ENCODE measurements at places on chromosomes 16 and 17.

DNA sequence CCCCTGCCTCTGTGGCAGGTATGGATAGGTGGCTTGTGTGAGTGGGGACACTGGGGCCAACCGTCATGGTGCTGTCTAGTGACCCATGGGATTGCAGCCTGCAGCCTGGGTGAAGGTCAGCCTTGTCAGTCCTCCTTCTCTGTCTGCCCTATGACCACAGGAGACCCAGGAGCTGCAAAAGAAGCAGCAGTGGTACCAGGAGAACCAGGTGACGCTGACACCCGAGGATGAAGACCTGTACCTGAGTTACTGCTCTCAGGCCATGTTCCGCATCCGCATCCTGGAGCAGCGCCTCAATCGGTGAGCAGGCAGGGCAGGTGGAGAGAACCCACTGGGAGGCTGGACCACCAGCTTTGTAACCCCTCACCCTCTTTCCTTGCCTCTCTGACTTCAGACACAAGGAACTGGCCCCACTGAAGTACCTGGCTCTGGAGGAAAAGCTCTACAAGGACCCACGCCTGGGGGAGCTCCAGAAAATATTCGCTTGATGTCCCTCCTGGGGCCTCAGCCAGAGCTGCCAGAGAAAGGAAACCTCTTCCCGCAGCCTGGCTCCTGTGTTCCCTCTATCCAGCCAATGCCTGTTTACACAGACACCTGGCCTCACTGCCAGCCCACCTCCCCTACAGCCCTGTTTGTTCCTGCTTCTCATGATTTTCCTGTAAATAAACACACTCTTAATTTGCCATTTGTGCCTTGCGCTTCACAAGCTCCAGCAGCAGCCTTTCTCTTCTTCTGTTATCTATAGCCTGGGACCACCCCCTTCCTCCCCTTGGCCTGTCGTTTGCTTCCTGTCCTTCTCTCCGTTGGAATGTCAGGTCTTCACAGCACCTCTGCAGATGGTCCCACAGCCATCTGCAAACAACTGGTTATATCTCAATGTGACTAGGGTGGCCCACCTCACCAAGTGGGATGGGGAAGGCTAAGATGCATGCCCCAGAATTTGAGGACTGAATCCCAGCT is 4.5 kb upstream of the KATNB1 start:
- no peak for DNase-seq

GRCh38 chr17:17511293-17511741 is 15.1 kb upstream of the RASD1 start:
- no peak for DNase-seq

GRCh38 chr17:59853168-59853918 is 39.4 kb downstream of the TUBD1 start:
- DNase-seq = no peak

GRCh38 chr16:56115817-56116576 is 75.3 kb upstream of the GNAO1 start:
- DNase-seq = no peak

DNA sequence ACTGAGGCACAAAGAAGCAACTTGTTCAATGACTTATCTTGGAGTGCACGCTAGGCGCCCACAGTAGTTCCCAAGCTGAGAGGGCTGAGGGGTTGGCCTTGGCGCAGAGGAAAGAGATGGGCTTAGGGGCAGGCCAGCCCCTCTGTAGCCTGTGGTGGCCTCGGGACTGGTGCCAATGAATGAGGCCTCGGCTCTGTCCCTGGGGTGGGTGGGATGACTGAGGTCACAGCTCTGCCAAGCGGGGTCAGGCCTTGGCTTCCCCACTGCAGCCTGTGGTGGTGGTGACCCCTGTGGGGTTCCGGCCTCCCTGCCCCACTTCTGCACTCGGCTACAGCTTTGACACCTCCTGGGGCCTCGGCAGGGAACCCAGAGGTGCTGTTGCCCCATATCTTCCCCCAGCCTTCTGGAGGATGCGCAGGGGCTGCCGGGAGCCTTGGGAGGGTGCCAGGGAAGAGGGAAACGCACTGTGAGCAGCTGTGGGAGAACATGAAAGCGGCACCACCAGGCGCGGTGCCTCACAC is 46.0 kb downstream of the BEAN1 start:
- DNase-seq = no peak

DNA sequence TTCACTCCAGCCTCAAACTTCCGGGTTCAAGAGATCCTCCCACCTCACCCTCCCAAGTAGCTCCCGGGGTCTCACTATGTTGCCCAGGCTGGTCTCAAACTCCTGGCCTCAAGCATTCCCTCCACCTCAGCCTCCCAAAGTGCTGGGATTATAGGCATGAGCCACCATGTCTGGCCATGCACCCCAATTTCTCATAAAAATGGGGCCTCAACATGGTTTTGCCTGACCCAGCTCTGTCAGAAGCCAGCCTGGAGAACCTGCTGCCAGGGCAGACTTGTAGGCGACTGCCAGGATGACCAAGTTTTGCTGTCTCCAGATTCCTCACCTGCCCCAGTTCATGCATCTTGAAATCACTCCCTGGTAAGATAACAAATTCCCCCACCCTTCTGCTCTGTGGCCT is 82.9 kb downstream of the AIPL1 start:
- no peak for DNase-seq

DNA sequence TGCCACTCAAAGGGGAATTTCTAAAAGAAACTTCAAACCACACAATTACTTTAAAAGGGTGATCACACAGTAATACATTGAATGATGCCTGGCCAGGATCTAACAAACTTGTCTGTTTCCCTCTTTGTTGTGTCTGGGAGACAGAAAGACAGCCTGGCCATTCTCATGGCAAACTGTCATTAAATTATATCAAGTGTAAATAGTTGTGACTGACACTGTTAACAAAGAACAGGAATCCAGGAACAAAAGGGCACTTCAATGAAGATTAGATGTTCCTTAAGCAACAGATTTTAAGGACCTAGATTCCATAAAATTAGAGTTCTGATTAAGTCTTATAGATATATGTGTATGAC is 383.6 kb downstream of the KCNJ2 start:
- no peak for DNase-seq

GRCh38 chr16:72946063-72946462 is 101.9 kb downstream of the ZFHX3 start:
- no peak for DNase-seq

GRCh38 chr17:79203016-79203415 is 128.4 kb downstream of the ENGASE start:
- no peak for DNase-seq

DNA sequence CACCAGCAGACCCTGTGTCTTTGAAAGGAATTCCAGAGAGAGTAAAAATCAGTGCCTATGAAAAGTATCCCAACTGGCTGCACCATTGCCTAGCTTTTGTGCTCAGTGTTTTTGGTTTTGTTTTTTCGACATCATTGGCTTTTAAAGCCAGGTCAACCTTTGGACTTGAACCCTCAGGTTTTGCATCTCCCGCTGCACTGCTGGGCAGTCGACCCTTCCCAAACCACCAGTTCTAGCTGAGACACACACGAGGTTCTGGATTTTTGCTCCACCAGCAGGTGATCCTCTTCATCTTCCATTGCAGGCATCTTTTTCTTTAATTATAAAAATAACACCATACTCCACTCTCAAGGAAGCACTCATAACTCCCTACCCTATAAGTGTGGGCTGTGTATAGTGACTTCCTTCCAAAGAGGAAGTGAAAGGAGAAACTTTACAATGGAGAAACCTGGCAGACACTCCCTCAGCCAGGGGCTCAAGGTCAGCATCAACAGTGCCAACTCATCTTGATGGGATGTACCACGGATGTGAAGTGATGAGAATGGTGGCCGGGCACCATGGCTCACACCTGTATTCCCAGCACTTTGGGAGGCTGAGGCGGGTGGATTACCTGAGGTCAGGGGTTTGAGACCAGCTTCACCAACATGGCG is 57.8 kb downstream of the BMERB1 start:
- DNase-seq = no peak
